ENCODE measurements at places on chromosomes 4 and X.

GRCh38 chrX:43644124-43644701, 11.9 kb upstream of the MAOA start:
- DNase-seq = no peak

- DNase-seq = peak; percentile 33
Observed at GRCh38 chr4:101169044-101170014, 178.0 kb downstream of the PPP3CA start.

DNA sequence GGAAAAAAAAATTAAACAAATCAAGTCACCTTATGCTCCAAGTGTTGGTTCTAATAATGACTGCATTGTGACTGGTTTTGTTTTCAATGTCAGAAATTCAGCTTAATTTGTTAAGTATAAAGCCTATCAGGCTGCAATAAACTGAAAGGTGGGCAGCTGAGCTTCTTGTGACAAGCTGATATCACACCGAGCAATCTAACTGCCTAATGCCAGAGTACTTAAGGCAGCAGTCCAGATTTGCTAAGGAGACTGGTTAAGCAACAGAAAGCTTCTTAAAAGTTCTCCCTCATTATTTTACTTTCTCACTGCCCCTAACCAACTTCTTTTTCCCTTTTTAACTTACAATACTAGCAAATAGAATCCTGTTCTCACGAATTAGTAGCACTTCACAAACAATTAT, 201.0 kb downstream of the MAB21L2 start:
- no peak for DNase-seq

DNA sequence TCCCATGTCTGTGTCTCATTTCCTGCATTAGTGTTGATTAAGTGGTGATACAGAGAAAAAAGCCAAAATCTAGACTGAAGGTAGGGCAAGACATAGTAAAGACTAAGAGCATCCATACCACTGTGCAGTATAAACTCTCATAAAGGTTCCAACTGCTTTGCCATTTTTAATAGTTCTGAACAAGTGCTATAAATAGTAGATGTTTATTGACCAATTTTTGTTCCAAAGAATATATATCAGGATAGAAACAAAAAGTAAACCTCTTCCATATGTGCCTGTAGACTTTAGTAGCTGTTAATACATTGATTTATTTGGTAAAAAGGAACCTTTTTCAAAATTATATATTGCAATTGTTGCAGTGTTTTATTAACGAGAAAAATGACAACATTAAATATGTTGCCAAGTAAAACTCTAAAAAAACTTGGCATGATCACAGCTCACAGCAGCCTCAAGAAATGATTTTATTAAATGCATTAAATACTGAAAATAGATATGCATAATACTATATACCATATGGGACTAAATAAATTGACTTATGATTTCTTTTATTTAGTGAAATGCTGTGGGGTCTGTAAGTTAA, 22.3 kb upstream of the AASDH start:
- no peak for DNase-seq

DNA sequence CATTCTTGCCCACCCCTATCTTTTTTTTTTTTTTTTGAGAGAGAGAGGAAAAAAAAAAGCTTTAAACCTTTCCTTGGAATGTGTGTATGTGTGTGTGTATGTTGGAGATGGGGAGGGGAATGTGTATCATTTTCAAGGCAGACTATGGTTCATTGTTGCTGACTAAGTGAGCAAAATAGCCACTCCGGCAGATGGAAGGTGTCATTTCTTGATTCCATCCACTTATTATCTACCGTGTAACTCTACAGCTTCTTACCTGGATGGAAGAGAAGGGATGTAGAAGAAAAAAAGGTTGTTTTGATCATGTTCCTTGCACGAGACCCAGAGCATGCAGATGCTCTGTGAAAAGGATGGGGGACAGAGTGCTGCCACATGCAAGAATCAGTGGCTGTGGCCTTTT, 5.9 kb upstream of the GK2 start:
- DNase-seq = no peak

GRCh38 chrX:40809210-40809609, 73.9 kb upstream of the MED14 start:
- DNase-seq = no peak

- no peak for DNase-seq
Observed at GRCh38 chr4:45897946-45898585, 225.8 kb downstream of the GABRG1 start.

GRCh38 chrX:28586286-28586685, 960 bp upstream of the IL1RAPL1 start:
- DNase-seq = no peak

All from stimulated activated CD4-positive, alpha-beta T cell treated with anti-CD3 and anti-CD28 coated beads, Interleukin-2, amount 100 ng/mL, for 4 hours (primary cell).